Cortex of kidney (tissue), 1 donor: ENCODE measurements at places on chromosomes 2 and 18.

GRCh38 chr2:159098361-159098760 lies 129.9 kb downstream of the TANC1 start:
- DNase-seq, result no peak

- DNase-seq, result no peak
These were observed 26.8 kb upstream of the NABP1 start for GRCh38 chr2:191650896-191651773.

GRCh38 chr2:95074663-95075439 lies 46.8 kb downstream of the MRPS5 start:
- no peak for DNase-seq

GRCh38 chr2:29405707-29406106 lies 290.5 kb downstream of the CLIP4 start:
- no peak for DNase-seq

DNA sequence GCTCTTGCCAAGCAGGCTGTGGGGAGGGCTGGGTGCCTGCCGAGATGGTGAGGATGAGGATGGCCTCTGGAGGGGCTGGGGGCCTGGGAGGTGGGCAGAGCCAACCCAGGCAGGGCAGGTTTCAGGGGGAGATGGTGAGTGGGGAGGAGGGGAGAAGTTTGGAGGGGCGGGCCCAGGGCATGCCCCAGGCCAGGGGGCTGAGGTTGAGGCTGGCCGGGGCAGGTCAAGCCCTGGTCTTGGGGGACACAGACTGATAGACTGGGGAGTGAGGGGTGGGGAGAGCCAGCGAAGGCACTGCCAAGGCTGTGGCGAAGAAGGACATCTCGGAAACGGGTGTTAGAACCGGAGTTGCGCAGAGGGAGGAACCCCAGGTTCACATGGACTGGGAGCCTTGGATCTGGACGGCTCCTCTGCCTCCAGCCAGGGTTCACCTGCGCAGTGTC lies 12.6 kb downstream of the CAPN10 start:
- DNase-seq, result no peak

DNA sequence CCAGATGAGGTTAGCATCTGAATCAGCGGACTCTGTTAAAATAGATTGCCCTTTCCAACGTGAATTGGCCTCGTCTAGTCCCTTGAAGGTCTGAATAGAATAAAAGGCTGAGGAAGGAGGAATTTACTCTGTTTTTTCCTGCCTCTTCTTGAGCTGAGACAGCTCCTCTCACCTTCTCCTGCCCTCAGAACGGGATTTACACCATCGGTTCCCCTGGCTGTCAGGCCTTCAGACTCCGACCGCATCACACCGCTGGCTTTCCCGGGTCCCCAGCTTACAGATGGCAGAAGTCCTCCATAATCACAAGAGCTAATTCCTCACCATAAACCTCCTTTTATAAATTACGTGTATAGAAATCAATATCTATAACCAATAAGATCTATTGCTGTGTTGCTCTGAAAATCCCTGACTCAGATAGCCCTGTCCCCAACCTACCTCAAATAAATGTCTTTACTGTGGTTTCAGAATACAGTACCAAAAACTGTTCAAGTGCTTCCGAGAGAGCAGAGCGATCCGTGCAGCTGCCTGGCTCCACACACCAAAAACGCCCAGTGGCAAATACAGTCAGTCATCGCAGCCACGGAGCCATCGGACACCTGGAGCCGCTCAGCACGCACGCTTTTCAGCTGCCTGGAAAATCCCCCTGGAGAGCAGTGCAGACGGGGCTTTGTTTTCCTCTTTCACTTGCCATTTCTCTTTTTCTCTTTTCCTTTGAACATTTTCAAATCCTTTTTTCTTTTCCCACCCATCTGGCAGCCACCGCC lies 196.9 kb downstream of the NRP2 start:
- no peak for DNase-seq

DNA sequence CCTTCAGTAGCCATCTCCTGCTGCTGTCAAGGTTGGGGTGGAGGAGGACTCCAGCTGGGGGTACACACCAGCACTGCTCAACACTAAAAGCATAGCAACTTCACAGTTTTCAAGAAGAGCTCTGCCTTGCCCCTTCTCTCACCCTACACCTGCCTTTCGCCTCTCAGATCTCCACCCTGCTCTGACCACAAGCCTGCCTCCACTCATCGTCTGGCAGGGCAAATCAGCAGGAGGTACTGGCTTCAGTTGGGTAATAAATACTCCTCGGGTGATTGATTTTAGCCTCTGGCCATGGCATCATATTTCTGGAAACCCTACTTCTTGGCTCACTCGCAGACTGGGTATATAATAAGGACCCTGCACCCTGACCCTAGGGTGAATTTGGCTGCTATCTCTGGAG lies 3.1 kb upstream of the PRKAG3 start:
- DNase-seq, result no peak

GRCh38 chr2:33180915-33181314 lies 234.2 kb downstream of the LTBP1 start:
- DNase-seq, result no peak

GRCh38 chr18:23990474-23991410 lies 23.8 kb upstream of the TTC39C start:
- no peak for DNase-seq

DNA sequence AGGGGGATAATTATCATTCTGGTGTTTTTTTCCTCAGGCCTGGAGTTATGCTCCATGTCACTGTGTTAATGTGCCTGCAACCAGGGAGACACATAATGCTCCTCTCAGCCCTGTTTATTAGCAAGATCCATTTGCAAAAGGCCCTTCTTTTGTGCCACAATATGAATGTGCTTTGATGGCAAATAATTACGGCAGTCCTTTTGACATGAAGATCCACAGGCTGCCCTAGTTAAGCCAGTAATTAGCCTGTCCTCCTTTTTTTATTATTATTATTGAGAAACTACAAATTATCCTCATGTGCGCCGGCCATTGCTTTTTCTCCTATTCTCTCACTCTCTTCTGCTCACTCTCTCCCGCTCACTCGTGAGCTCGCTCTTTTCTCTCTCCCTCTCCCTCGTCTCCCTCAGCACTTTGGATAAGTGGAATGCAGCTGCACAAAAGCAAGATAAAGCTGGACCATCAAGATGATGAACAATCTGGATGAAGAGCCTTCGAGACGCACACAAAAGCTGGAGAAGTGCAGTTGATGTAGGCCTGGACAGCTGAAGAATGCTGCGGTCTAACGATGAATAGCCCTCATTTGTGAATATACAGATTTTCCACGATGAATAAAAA lies 762.3 kb downstream of the BCL11A start:
- DNase-seq, result no peak

DNA sequence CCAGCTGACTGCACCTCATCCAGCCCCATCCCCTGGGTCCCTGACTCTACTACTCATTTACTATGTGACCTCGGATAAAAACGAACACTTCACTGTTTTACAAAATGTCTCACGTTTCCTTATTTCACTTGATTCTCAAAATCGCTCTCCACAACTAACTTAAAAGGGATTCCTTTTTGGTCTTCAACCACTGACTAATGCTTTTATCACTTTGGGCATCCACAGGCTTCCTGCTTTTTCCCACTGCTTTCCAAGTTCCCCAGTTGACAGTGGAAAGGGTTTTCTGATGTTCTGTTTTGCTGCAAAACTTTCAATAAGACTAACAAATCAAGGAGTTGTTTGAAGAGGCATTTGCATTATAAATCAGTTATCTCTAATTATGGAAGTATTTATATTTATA lies 24.1 kb downstream of the EIF2AK3 start:
- no peak for DNase-seq

GRCh38 chr2:120741571-120742561 lies 6.2 kb downstream of the GLI2 start:
- DNase-seq, result no peak

- DNase-seq, result no peak
These were observed 45.9 kb downstream of the ZEB2 start for GRCh38 chr2:144474017-144474416.

DNA sequence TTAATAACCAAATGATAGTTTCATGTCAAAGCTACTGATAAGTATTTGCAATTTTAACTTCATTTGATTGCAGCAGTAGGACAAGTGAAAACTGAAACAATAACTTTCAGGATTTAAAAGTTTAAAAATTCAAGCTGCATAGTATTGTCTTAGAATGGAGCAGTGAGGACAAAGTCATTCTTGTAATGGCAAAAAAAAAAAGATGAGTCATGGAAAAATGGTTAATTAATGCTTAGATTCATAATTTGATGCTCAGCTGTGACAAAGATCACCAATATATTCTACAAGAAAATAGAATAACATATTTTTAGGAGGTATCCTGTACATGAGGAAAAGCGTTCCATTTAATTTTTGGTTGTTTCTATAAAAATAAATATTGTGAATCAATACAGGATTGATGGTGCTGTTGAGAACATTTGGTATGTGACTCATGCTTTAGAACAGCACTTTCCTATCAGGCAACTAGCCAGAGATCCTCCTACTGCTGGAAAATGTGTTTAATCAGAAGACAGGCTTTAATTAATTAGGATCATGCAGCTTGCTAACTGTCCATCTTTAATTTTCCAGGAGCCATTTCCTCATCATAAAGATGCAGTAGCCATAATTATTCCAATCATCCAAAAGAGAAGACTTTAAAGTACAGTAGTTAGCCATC lies 239.0 kb upstream of the MMADHC start:
- DNase-seq, result no peak

DNA sequence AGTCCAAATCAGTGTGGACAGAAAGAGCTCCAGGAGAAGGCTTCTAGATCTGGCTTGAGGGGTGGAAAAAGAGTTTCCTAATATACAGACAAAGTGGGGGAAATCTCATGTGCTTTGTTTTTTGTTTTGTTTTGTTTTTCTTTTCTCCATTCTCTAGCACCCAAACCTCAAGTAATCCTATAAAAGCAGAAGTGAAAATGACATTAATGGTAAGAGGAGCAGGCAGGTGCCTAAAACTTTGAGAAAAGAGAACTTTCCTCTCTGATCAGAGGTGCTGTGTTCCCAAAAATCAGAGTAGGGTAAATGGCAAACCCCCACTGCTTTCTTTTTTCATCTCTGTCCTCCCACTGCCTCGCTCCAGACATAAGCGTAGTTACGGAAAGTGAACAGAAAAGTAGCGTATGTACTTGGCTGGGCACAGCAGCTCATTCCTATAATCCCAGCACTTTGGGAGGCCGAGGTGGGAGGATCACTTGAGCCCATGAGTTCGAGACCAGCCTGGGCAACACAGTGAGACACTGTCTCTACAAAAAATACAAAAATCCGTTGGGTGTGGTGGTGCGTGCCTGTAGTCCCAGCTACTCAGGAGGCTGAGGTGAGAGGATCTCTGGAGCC lies 77.8 kb downstream of the FAM161A start:
- DNase-seq, result no peak

DNA sequence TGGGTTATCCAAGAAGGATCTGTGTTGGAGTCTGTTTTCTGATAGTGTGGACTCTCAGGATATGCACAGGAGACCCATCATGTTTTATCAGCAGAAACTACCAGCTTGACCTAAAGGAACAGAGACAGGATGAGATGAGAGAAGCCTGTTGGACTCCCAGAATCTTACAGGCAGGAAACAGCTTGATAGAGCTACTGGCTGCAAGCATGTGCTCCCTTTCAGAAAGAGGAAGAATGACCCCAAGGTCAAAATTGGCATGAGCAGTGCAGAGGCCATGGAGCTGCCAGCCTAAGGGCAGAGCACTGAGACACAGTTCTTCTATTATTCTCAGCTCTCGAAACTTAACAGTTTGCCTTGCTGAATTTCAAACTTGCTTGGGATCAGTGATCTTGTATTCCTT lies 135.2 kb upstream of the NFATC1 start:
- no peak for DNase-seq

GRCh38 chr18:58865033-58865590 lies 435 bp downstream of the ZNF532 start:
- no peak for DNase-seq

- DNase-seq, result no peak
These were observed 15.7 kb upstream of the OLA1 start for GRCh38 chr2:174263997-174264396.

- no peak for DNase-seq
These were observed 639 bp downstream of the MRO start for GRCh38 chr18:50819027-50819727.

- no peak for DNase-seq
These were observed 256.0 kb upstream of the FANCL start for GRCh38 chr2:58497168-58497567.

- no peak for DNase-seq
These were observed 638.0 kb upstream of the ZEB2 start for GRCh38 chr2:145157741-145158591.

DNA sequence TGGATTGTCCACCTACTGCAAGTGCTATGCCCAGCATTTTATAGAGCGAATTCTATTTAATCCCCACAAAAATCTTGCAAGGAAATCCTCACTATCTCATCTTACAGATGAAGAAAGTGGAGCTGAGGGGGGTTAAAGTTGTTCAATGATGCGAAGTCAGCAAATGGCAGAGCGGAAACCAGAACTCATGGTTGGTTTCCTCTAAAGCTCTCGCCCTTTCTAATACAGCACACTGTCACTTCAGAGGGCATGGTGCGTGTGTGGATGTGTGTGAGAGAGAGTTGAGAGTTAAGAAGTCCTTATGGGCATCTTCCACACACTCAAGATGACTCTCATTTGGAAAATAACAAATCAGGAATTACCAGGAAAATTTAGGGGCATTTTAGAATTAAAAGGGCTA lies 78.4 kb downstream of the TGFA start:
- DNase-seq, result no peak

GRCh38 chr2:42930025-42930581 lies 137.7 kb upstream of the HAAO start:
- DNase-seq, result no peak

- no peak for DNase-seq
These were observed 47.8 kb downstream of the TMEM163 start for GRCh38 chr2:134670955-134671354.

GRCh38 chr2:181022652-181023051 lies 42.2 kb downstream of the UBE2E3 start:
- no peak for DNase-seq

GRCh38 chr2:220509096-220509757 lies 881.8 kb downstream of the SLC4A3 start:
- no peak for DNase-seq

DNA sequence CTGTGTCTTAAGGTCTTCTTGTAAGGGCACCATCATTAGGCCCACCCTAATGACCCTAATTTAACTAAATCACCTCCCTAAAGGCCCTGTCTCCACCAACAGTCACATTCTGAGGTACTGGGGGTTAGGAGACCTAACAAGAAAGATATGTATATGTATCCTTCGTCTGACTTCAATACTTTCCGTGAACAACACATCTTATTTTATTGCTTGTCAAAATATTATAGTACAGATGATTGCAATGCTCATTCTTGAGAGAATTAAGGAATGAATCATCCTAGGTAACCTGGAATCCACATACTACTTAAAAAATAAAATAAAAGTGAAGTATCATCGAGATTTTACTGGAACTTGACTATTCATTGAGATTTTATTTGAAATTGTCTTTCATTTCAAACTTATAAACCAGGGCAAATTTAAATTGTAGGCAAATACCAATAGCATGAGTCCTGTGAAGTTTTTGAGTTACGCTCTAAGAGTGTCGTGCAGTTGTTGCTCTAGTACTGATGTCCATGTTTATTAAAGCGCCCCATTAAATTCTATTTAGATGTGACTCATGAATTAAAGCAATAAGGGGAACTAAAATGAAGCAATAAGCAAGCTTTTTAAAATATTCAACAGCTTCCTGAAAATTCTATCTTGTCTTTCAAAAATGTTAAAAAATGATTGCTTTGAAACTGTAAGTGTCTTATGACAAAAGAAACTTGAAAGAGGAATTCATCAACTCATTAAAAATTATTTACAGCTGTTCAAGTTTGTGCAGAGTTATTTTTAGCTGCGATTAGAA lies 40.0 kb downstream of the CCDC102B start:
- no peak for DNase-seq
